ENCODE measurements at places on chromosomes 12 and 14.

- DNase-seq, result no peak
Measured at GRCh38 chr12:62709311-62709710, 225.6 kb downstream of the PPM1H start.

- no peak for DNase-seq
Measured at GRCh38 chr12:85531341-85531740, 251.3 kb downstream of the ALX1 start.

GRCh38 chr14:31189346-31190218 lies 18.0 kb downstream of the HECTD1 start:
- no peak for DNase-seq

DNA sequence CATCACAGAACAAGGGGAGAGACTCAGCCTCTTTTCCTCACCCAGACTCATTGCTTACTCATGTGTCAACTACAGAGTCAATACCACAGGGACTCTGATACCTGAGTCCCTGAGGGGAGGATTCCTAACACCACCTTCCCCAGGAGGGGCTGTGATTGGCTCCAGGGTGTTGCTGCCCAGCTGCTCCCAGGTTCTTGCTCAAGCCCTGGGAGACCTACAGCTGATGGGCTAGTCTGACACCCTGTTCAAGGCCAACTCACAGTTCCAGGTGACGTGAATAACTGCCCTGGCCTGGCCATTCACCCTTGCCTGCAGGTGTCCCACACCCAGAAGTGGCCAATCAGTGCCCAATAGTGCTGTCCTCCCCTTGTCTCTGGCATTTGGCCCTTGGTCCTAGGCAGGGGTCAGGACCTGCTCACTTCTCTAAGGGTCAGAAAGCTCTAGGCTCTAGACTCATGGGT lies 8.6 kb downstream of the SPRYD4 start:
- DNase-seq, result no peak

DNA sequence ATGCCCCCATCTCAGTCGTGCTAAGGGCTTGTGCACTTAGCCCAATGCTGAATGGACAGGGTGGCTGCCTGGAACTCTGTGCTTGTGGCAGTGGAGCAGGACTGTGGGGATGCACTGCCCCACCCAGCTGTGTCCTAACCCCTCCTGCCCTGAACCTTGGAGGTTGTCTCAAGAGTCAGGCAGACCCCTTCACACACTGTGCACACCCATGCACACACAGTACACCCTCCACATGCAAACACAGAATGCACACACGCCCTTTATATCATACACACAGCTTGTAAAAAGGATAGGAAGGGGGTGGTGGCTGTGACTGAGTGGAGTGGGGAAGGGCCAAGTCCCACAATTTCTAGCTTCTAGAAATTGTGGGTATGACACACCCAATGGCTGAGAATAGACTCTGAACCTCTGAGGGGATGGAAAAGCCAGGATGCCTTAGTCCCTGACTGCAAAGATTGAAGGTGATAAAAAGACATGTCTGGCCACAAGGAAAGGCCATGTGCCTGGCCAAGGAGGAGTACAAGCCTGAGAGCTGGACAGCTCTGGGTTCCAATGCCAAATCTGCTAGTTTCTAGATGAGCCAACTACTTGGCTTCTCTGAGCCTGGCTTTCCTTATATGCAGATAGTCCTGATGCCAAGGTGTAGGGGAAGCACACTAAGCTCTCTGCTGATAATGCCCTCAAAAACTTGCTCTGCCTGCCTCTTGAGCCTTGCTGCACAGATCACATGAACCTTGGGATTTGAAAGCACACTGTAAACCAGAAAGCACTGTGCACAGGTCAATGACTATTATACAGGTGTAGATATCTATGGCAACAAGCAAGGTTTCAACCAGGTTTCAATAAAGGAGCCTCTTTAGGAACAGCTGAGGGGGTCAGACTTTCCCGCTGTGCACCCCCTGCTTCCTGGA lies 8.4 kb downstream of the KRT8 start:
- no peak for DNase-seq

DNA sequence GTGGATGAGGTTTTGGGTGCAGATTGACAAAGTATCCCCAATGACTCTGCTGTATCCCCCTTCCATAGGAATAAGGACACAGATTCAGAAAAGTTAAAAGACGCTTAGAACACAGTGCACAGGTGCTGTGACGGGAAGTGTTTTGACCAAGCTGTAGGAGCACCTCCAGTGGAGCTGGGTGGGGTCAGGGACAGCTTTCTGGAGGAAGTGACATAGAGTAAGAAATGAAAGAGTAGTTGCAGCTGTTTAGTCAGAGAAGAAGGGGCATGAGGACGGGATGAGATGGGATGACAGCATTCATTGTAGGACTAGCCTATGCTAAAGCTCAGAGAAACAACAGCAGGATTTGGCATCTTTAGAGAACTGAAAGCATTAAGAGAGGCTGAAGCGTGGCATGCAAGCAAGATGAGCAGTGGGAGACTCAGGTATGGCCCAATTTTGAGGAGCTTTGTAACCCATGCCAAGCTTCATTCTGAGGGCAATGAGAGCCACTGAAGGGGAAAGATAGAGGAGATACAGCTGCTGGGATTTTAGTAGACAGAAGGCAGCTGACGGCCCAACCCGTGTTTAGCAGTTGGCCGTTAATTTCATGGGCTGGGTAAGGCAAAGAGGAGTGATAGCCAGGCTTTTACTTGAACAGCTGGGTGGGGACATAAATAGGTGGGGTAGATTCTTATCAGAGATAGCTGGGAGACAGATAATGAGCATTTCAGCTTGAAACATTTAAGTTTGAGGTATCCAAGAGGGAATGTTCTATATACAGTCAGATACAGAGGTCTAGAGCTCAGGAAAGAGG lies 131.8 kb upstream of the KRAS start:
- DNase-seq, result no peak

- DNase-seq, result no peak
Measured at GRCh38 chr12:66751432-66752113, 72.7 kb upstream of the GRIP1 start.

GRCh38 chr12:27824126-27824842 lies 44.2 kb upstream of the MANSC4 start:
- no peak for DNase-seq

DNA sequence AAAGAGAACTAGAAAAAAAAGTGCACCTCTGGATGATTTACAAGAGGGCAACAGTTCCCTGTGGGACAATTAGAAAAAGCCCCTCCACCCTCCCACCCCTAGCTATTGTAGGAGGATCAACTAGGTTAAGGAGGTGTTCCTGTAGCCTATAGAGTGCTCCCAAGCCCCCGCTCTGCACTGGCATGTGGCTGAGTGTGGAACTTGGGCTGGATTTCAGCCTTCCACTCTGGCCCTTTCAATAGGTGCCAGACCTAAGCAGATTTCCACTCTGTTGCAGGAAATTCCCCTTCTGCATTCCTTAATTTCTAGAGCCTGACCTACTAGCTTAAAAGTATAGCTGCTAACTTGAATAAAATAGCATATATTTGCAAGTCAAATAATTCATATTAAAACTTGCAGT lies 2.8 kb downstream of the NFATC4 start:
- no peak for DNase-seq

DNA sequence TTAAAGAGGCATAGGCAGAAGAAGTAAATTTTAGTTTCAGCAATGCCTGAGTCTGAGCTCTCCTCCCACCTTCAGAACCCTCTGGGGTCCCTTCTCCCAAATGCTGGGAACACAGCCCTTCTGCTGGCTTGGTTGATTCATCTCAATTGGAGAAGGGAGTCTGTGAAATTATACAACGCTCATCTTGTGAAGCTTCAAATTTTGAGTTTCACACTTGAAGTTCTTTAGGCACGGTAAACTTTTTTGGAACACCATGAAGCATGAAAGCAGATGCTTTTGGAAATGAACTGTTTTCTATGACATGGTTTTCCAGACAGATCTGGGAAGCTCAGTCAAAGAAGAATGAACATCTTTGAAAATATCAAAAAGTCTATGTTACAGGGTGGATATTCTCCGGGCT lies 69.9 kb downstream of the TBK1 start:
- DNase-seq, result no peak

DNA sequence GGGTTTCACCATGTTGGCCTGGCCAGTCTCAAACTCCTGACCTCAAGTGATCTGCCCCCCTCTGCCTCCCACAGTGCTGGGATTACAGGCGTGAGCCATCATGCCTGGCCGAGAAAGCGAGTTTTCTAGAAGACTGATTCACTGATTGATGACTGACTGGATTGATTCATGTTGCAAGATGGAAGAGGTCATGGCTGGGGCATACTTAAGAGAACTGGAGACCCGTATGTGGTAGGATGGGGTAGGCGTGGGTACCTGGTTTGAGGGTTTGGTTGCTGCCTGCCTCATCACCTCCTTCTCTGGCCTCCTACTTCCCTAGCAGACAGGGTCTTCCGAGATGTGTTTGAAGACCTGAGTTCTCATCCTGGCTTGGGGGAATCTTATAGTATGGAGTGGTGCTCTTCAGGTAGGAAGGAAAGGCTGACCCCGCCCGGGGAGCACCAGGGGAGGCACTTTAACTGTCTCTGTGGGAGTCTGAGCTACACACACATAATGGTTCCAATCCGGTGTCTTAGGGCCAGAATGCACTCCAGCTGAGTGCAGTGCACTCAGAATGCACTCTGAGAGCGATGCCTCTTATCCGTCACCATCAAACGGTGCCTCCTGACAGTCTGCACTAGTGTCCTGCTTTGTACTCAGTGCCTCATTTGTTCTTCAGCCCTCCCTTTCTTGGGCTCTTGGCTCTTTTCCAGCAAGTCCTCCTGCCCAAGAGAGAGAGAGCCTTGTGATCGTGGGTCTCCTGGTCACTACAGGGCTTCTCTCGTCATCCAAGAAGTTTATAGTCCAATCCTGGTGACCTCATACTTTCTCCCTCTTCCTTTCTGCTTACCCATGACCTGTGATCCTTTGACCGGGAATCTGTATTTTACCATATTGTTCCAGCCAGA lies 19.7 kb downstream of the PLEKHG3 start:
- DNase-seq, result no peak

DNA sequence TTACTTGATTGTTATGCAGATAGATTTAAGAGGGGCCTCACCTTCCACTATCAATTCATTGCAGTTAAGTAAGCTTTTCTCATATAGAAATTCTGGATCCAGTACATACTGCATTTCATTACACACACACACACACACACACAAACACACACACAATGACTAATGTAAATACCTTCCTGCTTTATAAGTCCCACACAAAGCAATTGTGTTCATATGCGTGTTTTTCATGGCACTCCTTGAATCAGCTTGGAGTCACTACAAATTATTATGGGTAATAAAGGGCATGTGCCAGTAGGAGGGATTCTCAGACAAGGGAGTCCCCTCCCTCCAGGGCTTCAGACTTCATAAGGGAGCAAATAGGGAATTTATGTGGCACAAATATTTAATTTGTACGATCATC lies 4.5 kb downstream of the MIPOL1 start:
- no peak for DNase-seq

DNA sequence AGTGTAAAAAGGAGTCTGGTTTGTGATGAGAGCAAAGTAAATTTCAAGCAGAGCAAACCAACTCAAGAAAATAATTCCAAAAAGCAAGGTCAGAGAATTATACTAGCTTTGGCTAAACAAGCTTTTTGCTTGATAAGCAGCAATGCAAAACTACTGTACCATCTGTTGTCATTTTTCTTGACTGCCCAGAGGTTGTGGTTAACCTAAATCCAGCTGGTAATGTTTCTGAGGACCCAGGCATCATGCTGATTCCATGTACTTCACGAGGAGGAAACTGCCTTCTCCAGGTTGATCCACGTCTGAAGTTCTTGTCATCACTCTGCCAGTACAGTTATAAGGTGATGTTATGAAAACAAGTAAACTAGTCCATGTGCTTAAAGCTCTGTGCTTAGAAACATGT lies 185.2 kb downstream of the ACSS3 start:
- no peak for DNase-seq

GRCh38 chr12:11863478-11863906 lies 207.2 kb upstream of the BCL2L14 start:
- DNase-seq, result no peak

Measured in stimulated activated CD4-positive, alpha-beta T cell treated with anti-CD3 and anti-CD28 coated beads, TNF-alpha, amount 100 ng/mL, for 1 hour (primary cell).